Sigmoid colon (tissue), 7 donors: ENCODE measurements at places on chromosomes 1 and 21. TPM values are rescaled to one million over a fixed set of nuclear protein-coding genes. Genes with fewer than 3 reads are reported as not detected.

- no peak for DNase-seq
Observed at GRCh38 chr21:45423968-45424853, 19.2 kb downstream of the COL18A1 start.

GRCh38 chr1:20080441-20081352, 10.7 kb downstream of the PLA2G5 start:
- DNase-seq: peak; percentile 56

GRCh38 chr1:209708297-209708696, 3.7 kb downstream of the HSD11B1 start:
- no peak for DNase-seq

- no peak for DNase-seq
Observed at GRCh38 chr1:36109041-36109679, 15.9 kb downstream of the COL8A2 start.

DNA sequence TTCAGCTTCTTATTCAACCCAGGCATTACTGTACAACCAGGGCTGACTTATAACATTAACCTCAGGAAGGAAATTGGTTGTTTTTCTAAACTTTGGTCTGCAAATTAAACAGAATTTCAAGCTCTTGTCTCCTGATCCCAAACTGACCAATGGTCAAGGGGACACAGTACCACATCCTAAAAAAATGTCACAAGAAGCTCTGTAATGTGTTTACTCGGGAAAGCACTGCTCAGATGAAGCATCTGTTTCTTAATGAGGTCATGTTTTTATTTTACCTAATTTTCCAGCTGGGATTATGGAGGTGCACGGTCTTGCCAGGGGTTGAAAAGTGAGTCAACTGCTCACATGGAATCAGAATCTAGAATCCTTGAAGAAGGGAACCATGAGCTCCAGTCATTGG, 18.7 kb downstream of the ADAMTS5 start:
- no peak for DNase-seq

GRCh38 chr1:30001732-30002039, 721.7 kb downstream of the MATN1 start:
- DNase-seq: no peak

DNA sequence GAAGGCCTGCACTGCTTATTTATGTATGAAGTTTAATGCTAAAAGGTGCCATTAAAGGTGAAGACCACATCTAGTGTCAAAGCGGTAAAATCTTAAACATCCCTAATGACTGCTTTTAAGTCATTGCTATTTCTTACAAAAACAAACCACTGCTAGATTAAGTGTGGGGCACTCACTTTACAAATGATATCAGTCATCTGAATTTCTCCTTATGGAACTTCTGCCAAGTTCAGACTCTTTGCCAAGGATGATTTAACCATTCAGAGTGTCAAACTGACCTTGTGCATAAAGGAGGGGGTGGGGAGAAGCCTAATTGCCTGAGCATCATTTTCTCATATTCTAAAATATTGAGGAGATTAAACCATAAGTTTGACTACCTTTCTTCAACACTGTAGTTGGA, 271.5 kb downstream of the TGFB2 start:
- DNase-seq: no peak

DNA sequence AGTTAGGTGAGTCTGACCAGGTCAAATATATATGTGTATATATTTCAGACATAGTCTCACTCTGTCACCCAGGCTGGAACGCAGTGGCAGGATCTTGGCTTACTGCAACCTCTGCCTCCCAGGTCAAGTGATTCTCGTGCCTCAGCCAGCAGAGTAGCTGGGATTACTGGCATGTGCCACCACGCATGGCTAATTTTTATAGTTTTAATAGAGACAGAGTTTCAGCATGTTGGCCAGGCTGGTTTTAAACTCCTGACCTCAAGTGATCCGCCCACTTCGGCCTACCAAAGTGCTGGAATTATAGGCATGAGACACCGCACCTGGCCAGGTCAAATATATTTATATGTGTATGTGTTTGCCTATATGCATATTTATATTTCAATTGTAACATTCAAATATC, 581.5 kb upstream of the B3GALT2 start:
- no peak for DNase-seq

GRCh38 chr21:45254460-45254930, 33.2 kb downstream of the POFUT2 start:
- DNase-seq: no peak

DNA sequence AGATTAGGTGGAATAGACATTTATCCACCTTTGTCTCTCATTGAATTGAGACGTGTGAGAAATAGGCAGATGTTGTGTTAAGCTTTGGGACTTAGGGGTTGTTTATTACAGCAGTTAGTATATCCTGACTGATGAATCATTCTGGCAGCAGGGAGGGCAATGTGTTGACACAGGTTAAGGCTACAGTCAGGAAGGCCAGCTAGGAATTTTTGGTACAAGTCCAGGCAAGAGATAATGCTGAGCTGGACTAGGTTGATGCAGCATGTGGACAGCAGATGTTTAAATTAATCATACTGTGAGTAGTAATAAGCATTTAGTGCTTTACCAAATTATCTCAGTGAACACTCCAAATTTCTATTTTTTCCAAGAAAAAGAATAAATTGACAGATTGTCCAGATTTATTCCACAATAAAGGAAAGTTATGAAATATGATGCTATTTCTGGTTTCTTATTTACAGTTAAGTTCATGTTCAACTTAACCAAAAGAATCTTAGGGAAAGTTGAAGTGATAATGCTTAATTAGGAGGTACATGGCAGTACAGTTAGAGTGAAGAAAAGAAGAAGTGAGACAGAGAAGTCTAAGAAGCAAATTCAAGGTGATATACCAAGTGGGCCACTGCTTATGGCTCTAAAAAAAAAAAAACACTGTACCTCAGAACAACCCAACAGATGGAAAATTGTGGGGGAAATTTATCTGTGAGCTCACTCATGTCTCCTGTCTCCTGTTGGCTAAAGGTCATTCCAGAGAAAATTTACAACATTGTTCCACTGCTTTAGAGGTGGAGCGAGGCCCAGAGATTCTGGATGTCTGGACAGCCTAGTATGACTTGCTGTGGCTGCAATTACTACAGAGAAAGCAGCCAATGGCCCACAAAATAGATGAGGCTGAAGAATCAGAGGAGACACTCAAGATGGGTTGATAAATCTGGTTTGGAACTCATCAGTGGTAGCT, 102.7 kb upstream of the C21orf91 start:
- no peak for DNase-seq

- DNase-seq: no peak
Observed at GRCh38 chr21:34840693-34841092, 171.9 kb downstream of the CLIC6 start.

DNA sequence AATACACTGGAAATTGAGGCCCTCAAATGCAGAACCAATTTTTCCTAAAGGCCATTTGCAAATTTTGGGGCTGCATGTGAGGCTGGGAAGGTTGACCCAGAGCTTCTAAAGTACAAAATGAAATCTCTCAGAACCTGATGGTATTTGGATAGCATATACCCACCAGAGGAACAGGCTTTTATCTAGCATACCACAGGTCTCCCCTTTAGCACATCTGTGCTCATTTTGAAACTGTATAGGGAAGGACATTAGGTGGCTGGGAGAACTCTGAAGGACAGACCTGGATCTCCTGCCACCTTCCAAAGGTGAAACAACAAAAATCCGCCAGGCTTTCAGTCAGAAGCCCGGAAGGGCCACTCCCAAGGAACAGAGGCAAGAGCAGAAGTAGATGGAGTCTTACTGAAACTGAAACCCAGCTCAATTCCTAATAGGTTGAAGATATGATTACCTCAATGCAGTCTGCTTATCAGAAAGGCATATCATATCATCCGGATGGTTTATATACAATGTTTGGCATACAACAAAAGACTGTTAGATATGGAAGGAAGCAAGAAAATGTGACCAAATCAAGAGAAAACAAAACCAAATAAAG, 11.6 kb downstream of the CD55 start:
- DNase-seq: no peak

- no peak for DNase-seq
Observed at GRCh38 chr1:27614625-27615344, 10.8 kb upstream of the AHDC1 start.

DNAJC28 gene
- 3.0 TPM for total RNA-seq

C21orf58 gene
- total RNA-seq: 2.3 TPM

FGGY gene
- 54.1 TPM for total RNA-seq
